ENCODE measurements at places on chromosomes 11 and 22.

GRCh38 chr11:79265756-79266322 lies 175.0 kb downstream of the TENM4 start:
- no peak for DNase-seq

- peak; percentile 96 for DNase-seq
Observed at GRCh38 chr11:64864473-64865285, 13.7 kb downstream of the EHD1 start.

- DNase-seq, result peak; percentile 86
Observed at GRCh38 chr22:24156913-24157821, 24.1 kb upstream of the SUSD2 start.

- DNase-seq, result no peak
Observed at GRCh38 chr11:8292351-8292750, 28.7 kb upstream of the LMO1 start.
